ENCODE measurements at places on chromosomes 11 and 22.

DNA sequence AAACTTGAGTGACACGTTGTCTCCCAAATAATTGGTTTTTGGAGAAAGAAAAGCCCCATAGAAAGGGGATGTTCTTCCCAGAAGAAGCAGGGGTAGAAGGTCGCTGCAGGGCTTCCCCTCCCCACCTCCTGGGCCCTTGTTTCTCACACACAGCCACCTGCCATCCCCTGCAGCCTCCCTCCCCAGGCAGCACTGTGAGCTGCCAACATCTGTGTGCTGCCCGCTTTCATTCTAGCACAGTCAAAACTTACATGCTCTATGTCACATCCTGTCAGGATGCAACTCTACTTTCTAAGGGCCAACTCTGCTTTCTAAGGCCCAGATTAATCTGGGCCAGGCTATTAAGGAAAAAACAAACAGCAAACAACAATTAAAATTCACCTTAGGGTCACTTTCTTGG is 309.4 kb upstream of the ZC3H12C start:
- no peak for DNase-seq

DNA sequence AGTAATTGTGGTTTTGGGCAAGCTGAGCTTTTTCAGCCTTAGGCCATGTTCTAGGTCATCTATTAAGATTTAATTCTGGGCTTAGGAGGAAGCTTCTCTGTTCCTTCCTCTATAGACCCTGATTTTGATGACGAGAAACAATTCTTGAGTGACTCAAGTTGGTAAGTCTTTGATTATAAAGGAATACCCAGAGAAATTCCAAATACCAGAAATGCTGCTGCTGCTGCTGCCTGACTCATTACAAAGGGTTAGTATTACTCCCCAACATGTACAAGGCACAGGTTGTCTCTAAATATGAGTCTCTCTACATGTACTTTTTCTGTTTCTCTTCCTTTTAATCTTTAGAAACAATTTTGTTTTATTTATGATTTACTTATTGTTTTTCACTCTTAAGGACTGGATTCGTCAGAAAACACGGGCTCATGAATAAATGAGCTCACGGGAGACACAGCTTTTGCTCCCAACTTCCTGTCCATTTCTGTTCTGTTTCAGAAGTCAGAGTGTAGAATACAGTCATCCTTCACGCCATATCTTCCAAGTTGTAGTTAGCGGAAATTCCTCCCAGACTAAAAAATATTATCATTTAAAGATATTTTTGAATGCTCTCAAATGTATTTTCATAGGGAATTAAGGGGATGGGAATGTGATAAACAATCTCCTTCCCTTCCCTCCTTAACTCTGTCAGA is 31.8 kb upstream of the RBMXL2 start:
- DNase-seq = no peak

GRCh38 chr11:122128146-122128545 is 12.1 kb upstream of the BLID start:
- no peak for DNase-seq

GRCh38 chr11:121936370-121936769 is 179.6 kb downstream of the BLID start:
- no peak for DNase-seq

- no peak for DNase-seq
These were observed 744.7 kb upstream of the CCDC179 start for GRCh38 chr11:23604966-23605365.

GRCh38 chr11:133841279-133842043 is 3.9 kb downstream of the SPATA19 start:
- DNase-seq = no peak

DNA sequence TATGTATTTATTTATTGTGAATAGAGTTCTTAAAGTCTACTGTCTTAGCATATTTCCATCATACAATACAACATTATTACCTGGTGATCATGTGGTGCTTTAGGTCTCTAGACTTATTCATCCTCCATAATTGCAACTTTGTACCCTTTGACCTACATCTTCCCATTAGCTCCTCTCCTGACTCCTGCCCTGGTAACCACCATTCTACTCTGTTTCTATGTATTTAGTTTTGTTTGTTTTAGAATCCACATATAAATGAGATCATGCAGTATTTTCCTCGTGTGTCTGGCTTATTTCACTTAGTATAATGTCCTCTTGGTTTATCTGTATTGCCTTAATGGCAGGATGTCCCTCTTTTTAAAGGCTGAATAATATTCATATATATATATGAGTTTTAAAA is 22.7 kb downstream of the NCAM1 start:
- DNase-seq = no peak

GRCh38 chr11:61338783-61339489 is 5.9 kb downstream of the TKFC start:
- no peak for DNase-seq

GRCh38 chr11:67044496-67044895 is 12.2 kb upstream of the RHOD start:
- no peak for DNase-seq

DNA sequence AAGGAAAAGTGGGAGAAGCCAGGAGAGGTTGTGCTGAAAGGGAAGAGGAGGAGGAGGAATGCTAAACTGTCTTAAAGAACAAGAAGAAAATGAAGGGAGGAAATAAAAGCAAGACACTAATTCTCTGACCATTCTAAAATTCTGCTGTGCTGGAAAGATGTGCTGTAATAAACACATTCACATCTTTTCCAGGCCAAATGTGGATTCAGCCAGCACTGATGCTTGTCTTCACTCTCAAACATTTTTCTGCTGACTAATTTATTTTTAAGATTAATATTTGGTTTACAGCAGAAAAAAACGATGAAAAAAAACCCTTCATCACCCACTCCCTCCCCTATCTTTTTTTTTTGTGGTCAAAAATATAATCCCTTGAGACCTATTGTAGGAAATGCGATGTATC is 223.6 kb downstream of the SWAP70 start:
- no peak for DNase-seq

GRCh38 chr11:2802389-2803185 is 83.0 kb downstream of the CDKN1C start:
- no peak for DNase-seq

GRCh38 chr11:127789927-127790326 is 789.4 kb upstream of the KIRREL3 start:
- DNase-seq = no peak

DNA sequence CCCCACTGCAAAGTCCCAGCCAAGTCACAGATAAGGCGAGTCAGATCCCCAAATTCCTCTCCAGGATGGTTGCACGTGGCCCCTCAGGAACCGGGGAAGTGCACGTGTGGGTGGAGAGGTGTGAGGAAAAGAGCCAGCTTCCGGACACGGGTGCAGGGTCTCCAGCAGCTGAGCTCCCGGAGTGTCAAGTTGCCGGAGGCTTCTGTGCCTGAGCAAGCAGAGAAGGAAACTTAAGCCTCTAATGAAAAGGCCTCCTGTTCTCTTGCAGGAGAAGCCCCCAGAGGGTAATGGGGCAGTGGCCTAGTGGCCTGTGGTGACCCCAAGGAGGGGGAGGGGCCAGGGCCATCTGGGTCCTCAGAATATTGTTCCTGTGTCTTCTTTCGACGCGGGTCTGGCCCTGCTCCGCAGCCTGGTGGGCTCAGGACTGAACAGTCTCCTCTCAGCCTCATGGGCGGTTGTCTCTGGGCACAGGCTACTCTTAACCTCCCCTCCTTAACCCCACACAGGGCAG is 147.9 kb downstream of the FEZ1 start:
- no peak for DNase-seq

DNA sequence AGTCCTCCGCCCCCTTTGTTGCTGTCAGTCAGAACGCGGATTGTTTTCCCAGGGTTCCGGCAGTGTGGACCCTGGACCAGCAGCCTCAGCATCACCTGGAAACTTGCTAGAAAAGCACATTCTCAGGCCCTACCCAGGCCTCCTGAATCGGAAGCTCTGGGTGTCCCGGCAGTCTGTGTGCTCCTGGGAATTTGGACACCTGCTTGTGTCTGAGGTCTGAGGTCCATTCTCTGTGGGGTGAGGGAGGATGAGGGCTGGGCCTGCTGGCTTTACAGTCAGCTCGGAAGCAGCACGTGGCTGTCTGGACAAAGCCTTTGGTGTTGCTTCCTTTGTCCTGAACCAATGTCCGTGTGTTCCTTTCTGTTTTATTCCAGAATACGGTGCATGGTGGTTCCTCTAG is 299.7 kb downstream of the TBC1D22A start:
- no peak for DNase-seq

Data from memory B cell (primary cell).